Skeletal muscle cell (primary cell): ENCODE measurements at places on chromosomes 16 and 17.

GRCh38 chr17:2302778-2303203, 794 bp downstream of the SMG6 start:
- DNase-seq, result no peak

DNA sequence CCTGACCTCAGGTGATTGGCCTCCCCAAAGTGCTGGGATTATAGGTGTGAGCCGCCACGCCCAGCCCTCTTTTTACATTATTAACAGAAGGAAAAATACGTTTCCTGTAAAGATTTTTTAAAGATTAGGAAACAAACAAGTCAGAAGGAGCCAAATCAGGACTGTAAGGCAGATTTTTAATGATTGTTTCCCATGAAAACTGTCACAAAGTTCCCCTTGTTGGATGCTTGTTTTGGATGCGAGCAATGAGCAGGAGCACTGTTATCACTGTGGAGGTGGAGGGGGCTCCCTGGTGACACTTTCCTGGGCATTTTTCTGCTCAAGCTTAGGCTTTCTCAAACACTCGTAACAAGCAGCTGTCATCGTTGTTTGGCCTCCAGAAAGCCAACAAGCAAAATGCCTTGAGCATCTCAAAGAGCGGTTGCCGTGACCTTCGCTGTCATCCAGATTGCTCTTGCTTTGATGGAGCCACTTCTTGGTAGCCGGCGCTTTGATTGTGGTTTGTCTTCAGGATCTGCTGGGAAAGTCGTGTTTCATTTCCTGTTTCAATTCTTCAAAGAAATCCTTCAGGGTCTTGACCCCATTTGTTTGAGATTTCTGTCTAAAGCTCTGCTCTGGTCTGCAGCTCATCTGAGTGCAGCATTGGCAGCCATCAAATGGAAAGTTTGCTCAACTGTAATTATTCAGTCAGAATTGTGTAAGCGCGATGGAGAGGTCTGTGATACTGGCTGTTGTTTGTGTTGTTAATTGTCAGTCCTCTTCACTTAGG, 128.7 kb downstream of the RPTOR start:
- DNase-seq, result no peak

DNA sequence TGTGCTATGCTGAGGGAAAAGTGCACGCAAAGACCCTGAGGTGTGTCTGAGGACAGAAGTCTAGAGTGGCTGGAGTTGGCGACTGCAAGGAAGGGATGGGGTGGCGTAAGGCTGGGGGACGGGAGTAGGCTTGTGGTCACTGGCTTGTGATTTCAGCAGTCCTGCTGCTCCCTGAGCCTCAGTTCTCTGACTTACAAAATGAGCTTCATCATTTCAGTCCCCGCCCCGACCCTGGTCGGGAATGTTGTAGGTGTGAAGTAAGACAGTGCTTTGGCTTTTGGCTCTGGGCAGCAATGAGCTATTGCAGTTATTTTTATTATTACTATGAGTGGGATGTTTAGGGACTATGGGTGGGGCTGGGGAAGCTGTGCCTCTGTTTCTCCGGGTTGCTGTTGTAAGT, 8.6 kb downstream of the ADGRG1 start:
- DNase-seq, result no peak

GRCh38 chr17:17713839-17714238, 32.6 kb downstream of the RAI1 start:
- DNase-seq, result no peak

- DNase-seq, result no peak
These were observed 134.8 kb upstream of the IRX6 start for GRCh38 chr16:55189224-55189623.

DNA sequence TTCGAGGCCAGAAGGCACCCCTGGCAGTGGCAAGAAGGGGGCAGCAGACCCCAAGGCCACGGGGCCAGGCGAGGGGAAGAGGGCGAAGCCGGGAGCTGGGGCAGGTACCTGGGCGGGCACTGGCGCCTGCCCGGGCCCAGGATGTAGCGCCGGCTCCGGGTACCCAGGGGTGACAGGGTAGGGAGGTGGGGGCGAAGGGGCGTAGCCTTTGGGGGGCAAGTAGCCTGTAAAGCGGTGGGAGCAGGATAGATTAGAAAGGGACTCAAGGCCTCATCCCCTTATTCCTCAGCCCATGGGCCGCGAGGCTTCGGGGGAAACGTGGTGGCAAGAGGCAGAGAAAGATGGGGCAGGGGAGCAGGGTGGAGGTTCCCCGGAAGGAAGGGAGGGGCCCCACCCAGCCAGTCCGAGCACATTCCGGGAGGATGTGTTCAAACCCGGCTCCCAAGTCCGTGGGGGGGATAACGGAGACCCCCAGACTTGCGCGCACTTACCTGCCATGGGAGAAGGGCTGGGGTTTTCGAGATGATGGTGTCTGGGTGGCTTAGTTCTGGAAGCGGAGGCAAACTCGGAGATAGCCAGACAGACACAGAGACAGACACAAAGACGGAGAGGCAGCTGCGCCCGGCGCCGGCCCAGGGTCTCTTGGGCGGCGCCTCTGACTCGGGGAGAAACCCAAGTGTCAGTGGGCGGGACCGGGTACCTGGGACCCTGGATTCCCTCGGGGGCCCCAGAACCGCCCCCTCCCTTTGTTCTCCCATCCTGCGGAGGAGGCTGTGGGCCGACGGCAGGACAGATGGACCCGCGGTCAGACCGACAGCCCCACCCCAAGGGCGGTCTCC, 493 bp downstream of the PLSCR3 start:
- DNase-seq, result no peak

- DNase-seq, result no peak
These were observed 24.8 kb upstream of the KDM6B start for GRCh38 chr17:7809086-7809790.

DNA sequence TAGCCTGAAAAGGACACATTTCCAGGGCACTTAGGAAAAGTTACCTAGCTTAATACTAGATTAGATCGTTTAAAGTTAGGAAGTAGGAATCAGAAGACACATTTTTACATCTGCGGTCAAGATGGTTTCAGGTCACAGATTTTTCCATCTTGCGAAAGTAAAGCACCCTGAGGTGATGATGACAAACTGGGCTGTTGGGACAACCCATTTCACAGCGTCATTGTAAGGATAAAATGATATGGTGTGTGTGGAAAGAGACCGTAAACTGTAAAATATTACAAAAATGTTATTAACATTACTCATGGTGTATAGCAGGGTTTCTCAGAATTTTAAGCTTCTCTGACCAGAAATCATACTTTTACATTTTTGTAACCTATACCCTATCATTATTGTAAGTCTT, 10.1 kb upstream of the MAP2K6 start:
- DNase-seq, result no peak

- DNase-seq, result no peak
These were observed 36.7 kb downstream of the SKAP1 start for GRCh38 chr17:48393283-48393682.

- no peak for DNase-seq
These were observed 621 bp downstream of the KCNJ2 start for GRCh38 chr17:70169709-70170597.

DNA sequence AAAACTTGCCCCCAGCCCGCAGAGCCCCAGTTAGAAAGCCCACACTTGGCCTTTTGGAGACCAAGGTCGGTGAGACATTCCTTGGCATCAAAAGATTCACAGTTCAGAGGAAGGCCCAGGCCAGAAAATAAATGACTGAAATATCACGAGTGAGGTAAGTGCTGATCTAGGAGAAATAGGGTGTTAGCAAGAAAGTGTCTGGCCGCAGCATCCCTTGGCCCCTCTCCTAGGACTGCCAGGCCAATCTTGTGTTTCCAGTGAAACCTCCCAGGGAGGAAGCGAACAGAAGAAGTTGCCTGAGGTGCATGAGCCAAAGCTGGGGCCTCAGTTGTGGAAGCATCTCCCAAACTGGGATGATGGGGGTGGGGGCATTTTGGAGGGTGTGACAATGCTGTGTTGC, 22.5 kb upstream of the NSMCE1 start:
- DNase-seq, result no peak

DNA sequence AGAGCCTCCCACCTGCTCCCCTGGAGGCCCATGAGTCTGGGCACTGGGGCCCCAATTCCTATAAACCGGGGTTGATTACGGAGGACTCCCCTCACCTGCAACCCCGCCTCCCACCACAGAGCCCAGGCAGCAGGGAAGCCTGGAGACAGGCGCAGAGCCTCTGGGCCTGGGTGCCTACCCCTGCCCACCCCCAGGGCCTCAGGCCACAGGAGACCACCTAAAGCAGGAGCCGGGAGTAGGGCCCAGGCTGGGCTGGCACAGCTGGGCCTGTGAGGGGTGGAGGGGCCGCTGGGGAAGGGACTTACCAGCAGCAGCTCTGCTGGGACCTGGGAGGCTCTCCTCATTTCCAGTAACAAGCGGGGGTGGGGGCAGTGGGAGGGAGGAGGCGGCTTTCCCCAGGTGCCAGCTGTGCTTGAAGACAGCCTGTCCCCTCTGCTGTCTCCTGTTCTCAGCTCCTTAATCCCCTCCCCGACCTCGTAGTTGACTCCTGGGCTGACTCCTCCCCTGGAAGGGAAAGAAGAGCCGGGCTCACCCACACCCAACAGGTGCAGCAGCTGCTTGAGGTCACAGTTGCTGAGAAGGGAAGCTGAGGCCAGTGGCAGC, 46.8 kb downstream of the TMEM235 start:
- DNase-seq, result peak; percentile 31

DNA sequence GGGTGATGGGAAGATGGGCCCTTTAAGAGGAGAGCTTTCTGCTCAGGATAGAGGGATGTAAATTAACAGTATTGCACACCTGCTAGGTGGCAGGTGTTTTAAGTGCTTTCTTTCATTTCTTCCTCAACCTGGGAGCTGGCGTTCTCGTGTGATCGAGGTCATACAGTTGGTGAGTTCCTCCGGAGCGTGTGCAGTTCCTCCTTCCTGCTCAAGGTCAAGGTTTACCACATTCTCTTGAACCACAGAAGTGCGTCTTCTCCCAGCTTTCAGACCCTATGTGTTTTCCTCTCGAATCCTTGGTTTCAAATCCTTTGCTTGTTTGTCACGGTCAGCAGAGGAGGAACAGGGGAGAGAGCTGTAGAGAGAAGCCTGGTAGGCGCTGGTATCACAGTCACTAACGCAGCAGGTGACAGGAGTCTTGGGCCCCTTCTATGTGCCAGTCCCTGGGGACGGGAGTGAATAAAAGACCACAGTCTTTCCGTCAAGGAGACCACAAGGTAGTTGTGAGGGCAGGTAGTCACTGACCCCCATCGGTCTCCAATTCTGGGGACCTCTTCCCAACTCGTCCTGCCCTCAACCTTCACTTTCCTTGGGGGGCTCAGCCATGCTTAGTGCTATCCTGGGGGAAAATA, 791 bp downstream of the DNAI2 start:
- DNase-seq, result no peak

- DNase-seq, result peak; percentile 23
These were observed 213.9 kb downstream of the MRTFB start for GRCh38 chr16:14284930-14285512.

- DNase-seq, result no peak
These were observed 14.1 kb downstream of the CCL4 start for GRCh38 chr17:36117505-36118382.

DNA sequence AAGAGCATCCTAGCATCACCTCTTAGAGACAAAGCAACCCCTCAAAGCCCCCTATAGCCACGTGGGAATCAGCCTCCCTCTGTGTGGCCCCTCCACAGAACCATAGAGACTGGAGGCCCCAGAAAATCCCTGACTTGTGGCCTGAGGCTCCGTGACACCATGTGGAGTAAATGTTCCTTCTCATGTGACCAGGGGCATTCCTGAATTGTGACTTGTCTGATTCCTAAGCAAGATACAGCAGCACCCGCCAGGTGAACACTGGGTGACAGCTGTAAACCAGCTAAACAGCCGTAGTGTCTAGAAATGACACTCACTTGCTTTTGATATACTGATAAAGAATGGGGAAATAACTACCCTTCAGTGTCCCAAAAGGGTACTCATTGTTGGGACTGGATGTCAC, 79.0 kb downstream of the DYNLRB2 start:
- no peak for DNase-seq

DNA sequence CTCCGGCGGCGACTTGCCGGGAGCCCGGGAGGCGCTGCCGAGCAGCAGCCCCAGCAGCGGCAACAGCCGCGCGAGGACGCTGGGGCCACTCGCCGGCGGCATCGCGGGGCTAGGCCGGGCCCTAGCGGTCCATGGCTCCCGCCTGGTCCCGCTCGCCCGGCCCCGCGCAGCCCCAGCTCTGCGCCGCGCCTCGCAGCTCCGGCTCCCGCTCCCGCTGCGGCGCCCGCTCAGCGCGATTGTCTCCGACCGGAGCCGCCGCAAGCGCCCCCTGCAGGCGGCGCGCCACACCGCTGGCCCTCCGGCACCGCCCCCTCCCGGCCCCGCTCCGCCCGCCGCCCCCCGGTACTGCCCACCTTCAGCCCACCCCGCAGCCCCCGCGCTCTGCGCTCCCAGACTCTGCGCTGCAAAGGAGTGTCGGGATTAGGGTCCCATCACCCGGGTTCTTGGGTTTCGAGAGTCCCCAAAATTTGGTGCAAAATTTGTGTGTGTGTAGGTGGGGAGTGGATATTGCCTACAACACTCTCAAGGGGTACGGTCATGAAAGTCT, at the start of gene FAM171A2:
FAM171A2 (minus strand) TSS at position 241 of the 547 bp plus-strand sequence; CDS start at position 102, 139 bp downstream.
- no peak for DNase-seq

DNA sequence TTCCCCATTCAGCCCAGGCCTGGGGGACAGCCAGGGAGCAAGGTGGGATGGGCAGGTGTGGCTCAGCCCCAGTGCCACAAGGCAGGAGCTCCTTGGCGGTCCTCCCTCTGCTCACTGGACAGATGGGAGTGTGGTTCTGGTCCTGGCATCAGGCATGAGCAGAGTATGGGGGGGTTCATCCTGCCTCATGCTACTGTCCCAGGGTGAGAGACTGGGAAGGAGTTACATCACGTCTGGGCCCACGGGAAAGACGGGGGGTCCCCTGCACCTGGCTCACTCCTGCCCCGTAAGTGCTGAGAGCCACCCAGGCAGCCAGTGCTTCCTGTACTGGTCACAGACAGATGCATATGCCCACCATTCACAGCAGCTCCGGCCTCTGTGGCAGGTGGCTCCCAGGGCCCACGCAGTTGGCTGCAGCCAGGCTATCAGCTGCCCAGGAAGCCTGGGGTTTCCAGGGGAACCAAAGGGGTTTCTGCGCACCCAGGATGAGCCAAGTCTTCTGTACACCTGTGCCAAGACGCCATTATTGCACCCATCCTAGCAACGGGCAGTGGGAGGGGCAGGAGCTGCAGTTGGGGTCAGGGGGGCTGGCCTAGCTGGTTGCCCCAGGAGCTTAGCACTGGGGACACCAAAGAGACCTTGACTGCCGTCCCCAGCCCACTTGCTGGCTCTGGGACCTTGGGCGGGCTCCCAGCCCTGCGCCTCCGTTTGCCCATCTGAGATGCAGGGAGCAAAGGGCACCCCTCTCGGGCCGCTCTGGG, 1.9 kb downstream of the BAIAP3 start:
- DNase-seq, result no peak

- peak; percentile 44 for DNase-seq
These were observed 39.6 kb downstream of the GPRC5B start for GRCh38 chr16:19844945-19845641.

DNA sequence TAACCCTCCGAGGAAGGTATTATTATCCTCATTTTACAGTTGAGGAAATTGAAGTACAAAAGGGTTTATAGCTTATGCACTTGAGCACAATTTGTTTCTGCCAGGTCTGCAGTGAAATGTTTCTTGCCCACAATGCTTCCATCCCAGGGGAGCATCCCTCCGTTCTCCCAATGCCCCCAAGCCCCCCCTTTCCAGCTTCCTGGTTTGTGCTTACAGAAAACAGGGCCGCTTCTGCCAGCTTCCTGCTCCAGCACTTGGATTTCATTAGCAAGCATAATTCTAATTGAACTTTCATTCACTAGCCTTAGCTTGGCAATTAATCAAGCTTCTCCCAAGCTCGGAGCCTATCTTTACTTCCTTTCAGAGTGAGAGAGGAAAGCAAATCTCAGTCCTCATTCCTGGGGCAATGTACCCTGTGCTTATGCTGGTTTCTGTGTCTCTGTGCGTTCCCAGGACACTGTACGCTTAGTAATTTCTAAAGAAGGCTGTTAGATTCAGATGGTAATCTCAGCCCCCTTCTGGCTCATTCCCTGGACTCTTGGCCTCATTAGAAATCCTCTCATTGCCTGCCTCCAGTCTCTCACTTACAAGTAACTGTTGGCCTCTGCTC, 141.6 kb downstream of the HS3ST2 start:
- DNase-seq, result no peak
